Activated CD4-positive, alpha-beta T cell treated with anti-CD3 and anti-CD28 coated beads for 4 hours (primary cell): ENCODE measurements at places on chromosomes 13 and 19.

DNA sequence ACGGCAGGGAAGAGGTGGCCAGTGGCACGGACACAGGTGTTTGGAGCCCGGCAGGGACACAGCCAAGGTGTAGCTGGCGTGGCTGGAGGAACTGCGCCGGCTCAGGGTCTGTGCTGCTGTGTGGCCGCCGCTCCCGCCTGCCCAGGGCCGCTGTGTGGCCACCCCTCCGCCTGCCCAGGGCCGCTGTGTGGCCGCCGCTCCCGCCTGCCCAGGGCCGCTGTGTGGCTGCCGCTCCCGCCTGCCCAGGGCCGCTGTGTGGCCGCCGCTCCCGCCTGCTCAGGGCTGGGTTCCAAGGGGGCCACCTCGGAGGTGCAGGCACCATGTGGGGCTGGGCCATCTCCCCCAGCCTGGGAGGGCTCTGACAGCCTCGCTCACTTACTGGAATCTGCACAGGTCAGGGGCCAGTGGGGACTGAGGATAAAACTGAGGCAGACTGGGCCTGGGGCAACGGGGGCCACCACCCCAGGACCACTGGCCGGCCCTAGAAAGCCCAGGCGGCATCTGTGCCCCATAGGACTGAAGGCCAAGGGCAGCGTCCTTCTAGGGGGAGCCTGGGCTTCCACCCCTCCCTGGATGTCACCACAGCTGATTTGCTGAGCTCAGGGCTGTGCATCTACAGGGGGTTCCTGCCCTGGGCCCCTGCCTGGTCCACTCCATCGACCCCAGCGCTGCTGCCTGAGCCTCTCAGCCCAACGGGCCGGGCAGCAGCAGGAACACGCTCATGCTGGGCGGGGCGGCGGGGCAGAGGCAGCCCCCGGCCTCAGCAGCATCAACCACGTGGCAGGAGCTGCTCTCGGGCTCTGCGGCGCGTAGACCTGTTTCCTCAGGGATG, 21.5 kb downstream of the C13orf46 start:
- DNase-seq = no peak

GRCh38 chr13:20782116-20782708, 8.5 kb upstream of the EEF1AKMT1 start:
- DNase-seq = no peak

- DNase-seq = no peak
These were observed 97.2 kb downstream of the EPSTI1 start for GRCh38 chr13:42894765-42895243.

GRCh38 chr13:109072505-109072904, 443.1 kb downstream of the MYO16 start:
- DNase-seq = no peak

GRCh38 chr13:50800091-50800739, 43.3 kb downstream of the DLEU7 start:
- DNase-seq = no peak

DNA sequence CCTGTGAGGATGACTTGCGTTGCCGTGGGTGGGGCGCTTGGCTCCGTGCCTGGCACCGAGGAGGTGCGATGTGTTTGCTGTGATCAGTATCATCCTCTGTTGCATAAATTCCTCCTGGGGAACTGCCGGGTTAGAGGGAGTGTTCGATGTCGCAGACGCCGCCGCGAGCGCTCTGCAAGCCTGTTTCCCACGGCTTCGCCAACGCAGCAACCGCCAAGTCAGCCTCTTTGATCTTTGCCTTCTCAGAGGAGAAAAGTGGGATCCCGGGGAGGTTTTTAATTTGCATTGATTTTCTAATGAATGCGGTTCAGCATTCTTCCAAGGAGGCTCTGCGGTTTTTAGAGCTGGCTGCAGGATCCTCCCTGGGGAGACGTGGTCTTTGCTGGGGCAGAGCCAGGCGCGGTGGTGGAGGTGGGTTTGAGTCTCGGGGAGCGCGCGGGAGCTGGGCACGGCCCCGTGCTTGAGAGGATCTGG, 7.6 kb downstream of the GPR32 start:
- DNase-seq = no peak

DNA sequence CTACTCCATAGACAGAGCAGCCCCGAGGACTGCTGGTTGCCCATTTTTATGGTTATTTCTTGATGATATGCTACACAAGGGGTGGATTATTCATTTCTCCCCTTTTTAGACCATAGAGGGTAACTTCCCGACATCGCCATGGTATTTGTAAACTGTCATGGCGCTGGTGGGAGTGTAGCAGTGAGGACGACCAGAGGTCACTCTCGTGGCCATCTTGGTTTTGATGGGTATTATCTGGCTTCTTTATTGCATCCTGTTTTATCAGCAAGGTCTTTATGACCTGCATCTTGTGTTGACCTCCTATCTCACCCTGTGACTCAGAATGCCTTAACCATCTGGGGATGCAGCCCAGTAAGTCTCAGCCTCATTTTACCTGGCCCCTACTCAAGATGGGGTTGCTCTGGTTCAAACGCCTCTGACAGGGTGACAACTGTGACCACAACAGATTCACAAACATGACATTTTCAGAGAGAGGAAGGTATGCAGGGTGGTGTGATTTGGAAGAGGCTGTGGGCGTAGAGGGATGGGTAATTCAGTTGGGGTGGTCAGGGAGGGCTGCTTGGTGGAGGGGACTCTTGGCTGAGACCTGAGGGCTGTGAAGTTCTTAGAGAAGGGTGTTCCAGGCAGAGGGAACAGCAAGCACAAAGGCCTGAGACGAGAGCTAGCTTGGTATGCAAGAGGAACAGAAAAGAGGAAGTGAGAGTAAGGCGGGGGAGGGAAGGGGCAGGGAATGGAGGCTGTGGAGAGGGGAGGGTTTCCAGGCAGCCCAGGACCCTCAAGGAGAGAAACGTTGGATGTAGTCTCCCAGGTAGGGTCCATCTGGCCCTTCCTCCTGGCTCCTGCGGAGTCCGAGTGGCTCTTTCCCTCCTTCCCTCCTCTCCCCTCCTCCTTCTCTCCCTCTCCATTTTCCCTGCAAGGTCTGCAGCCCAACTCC, 23.5 kb downstream of the FAM187B start:
- DNase-seq = no peak

GRCh38 chr19:29795461-29796172, 16.2 kb upstream of the CCNE1 start:
- DNase-seq = no peak

DNA sequence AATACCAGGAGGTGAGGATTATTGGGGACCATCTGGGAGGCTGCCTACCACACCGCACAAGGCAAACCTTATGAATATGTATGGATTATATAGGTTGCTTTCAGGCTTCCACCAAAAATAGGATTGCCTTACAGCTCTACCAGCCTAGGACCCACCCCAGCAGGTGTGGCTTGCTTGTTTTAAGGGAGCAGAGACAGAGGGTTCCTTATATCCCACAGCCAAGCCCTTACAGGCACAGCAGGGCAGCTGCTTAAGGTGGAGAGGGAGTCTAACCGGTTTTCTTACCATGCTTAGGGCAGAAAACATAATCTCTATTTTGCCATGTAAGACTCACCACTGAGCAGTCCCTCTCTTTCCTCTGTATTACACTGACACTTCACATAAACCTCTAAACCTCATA, 16.1 kb upstream of the TTYH1 start:
- DNase-seq = no peak

DNA sequence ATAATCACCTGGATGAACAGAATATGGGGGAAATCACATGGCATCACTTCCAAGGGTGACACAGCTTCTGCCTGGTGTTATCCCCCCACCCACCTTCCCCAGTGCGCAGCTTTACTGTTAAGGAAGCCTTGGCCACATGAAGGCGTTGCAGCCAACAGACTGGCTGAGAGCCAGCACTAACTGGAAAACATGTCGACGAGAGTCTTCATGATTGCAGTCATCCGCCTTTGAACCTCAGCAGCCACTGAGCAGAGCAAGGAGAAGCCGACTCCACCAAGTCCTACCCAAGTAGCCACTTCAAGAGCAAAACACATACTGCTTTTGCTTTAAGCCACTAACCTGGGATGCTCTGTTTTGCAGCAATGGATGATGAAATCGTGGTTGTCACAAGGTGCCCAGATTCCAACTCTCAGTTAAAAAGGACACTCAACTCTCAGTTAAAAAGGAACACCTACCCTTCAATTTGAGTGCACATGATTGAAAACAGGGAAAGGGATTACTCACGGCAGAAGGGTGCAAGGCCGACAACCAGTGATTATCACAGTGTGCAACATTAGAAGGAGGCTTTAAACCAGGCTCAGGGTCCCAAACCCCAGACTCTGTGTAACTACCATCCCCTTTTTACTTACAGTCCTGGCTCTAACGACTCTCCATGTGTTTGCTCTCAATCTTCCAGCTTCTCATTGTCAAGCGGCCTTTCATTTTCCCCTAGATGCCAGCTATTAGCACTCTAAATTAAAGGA, 149.1 kb downstream of the KLF12 start:
- DNase-seq = peak; percentile 81

- no peak for DNase-seq
These were observed 35.3 kb upstream of the CD177 start for GRCh38 chr19:43318203-43318602.

- DNase-seq = no peak
These were observed 19.7 kb downstream of the CLPTM1 start for GRCh38 chr19:44974857-44975256.

DNA sequence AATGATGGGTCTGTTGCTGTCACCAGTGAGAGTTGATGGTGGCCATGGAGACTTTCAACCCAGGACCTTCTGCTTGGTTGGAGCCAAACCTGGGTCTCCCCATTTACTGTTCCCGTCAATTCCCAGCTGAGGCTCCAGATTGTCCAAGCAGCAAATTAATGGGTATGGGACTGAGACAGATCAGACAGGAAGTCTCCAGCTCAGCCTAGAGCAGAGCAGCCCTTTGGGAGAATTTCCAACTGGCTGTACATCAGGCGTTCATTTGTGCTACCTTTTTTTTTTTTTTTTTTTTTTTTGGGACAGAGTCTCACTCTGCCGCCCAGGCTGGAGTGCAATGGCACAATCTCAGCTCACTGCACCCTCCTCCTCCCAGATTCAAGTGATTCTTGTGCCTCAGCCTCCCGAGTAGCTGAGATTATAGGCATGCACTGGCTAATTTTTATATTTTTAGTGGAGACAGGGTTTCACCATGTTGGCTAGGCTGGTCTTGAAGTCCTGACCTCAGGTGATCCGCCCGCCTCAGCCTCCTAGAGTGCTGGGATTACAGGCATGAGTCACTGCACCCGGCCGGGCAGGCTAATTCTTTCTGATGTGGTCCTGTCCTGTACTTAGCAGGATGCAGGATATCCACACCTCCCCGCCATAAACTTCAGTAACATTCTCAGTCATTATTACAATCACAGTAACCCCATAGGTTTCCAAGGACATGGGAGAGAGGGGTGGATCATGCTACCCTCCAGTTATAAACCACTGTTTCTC, 9.3 kb downstream of the MAP3K10 start:
- no peak for DNase-seq

GRCh38 chr19:4102339-4103079, 21.4 kb downstream of the MAP2K2 start:
- DNase-seq = no peak

DNA sequence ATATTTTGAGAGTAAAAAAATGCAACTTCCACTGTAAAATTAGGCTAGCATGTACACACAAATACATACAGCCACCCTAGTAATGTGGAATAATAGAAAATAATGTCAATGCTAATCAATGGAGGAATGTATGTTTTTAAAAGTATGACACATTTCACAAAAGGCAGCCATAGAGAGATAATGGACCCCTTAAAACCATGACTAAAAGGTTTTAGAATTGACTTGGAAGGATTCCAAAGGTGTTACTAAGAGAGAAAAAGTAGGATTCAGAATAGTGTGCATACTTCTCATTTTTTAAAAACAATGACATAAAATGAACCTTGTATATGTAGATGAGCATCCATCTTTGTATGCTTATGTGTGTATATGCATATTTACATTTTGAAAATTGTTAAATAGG, 597.9 kb upstream of the PCDH9 start:
- DNase-seq = no peak

DNA sequence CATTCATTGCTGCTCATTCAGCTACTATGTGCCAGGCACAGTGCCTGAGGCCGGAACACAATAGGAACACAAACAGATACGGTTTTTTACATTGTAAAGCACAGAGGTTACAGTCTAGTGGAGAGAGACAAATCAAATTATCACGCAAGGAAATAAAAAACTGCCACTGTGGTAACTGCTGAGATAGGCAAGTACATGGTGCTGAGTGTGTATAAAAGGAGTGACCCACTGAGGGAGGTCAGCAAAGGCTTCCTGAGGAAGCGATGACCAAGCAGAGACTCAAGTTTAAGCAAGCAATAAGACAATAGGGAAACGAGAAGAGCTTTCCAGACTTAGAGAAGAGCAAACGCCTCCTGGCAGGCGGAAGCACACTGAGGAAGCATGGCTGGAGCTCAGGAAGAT, 56.4 kb downstream of the NUFIP1 start:
- no peak for DNase-seq

- no peak for DNase-seq
These were observed 306.9 kb downstream of the KLF5 start for GRCh38 chr13:73365681-73366080.

DNA sequence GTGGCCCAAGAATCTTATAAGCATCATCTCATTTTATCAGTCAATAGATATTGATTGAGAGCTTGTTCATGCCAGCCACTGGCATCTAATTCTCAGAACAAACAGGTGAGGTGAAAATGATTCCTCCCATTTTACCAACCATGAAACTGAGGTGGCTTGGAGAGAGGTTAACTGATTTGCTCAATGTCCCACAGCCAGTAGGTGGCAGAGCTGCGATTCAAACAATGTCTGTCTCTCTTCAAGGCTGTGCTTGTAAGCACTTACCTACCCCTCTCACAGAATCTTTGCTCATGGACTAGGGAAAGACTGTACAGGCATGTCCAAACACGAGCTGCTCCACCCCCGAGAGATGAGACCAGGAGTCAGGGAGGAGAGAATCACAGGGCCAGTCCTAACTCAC, 21.5 kb upstream of the GSX1 start:
- DNase-seq = no peak
